Activated CD8-positive, alpha-beta memory T cell treated with anti-CD3 and anti-CD28 coated beads, Interleukin-2, amount 10 ng/mL, durations not matched to agents 7 days and 5 days (primary cell): ENCODE measurements at places on chromosomes 3 and 15. TPM values are rescaled to one million over a fixed set of nuclear protein-coding genes. Genes with fewer than 3 reads are reported as not detected.

DNA sequence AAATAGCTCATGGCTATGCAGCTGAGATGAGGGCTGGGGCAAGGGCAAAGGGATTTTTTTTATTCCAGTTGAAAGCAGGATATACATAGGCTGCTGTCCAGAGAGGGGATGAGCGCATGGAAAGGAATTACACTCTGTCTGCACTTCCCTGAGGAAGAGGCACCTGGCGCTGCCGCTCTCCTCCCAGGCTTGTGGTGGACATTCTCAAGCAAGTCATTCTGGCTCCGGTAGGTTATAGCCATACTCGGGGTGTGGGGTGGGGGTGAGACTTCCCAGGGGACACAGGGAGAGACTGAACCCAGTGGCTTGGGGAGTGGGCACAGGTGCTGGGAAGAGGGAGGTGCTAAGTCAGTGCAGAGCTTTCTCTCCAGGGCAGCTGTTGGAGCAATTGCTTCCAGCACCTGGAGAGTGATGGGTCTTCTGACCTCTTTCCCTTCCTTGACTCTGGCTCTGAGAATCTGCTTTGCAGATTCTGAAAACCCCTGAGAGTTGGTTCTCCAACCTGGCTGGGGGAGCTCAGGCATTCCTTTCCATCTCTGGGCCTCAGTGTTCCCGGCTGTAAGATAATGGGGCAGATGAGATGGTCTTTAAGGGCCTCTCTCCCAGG, 24.3 kb downstream of the CYP8B1 start:
- H3K4me1 ChIP-seq = peaks cover 16% of the 10 kb centered on the region
- H3K36me3 ChIP-seq = peaks cover 2% of the 10 kb centered on the region
- DNase-seq = peak; percentile 23
- H3K27me3 ChIP-seq = no peaks in the 10 kb centered on the region
- no peak overlapping the region for H3K27ac ChIP-seq

- peaks cover 11% of the 10 kb centered on the region for H3K27me3 ChIP-seq
- H3K4me1 ChIP-seq = no peaks in the 10 kb centered on the region
- no peak overlapping the region for H3K4me3 ChIP-seq
Measured at GRCh38 chr3:30970183-30970582, 75.7 kb upstream of the GADL1 start.

- no peaks in the 10 kb centered on the region for H3K36me3 ChIP-seq
- H3K4me1 ChIP-seq = peaks cover 35% of the 10 kb centered on the region
- peak overlapping the region; percentile 20 for H3K4me3 ChIP-seq
- peaks cover 33% of the 10 kb centered on the region for H3K27me3 ChIP-seq
- DNase-seq = no peak
Measured at GRCh38 chr15:74955017-74955416, 1.6 kb downstream of the RPP25 start.

DNA sequence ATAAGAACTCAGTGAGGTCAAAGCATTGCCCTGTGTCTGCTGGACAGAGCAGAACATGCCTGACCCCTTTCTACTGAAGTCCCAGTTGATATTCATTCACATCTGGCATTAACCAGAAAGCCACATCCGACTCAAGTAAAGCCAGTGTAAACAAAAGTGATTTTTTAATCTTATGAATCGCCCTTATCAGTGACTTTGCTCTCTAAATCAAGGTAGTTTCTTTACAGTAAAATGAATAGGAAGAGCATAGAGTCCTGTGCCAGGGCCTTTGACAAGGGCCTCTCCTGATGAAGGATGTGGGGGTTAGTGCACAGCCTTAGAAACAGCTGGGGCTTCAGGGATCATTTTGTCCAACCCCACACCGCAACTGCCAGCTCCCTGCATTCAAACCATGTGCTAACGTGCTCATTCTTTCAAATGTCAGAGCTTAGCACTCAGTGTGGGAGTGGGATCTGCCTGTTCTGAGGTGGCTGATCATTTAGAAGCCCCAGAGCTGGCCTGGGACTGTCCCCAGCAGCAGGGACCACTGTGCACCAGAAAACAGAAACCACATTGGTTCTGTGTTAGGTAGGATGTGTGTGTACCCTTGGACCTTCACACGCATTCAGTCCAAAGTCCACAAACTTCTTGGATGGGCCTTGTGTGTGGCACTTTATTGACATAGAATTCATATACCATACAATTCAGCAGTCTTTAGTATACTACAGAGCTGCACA, 55.3 kb downstream of the CCR4 start:
- peaks cover 45% of the 10 kb centered on the region for H3K36me3 ChIP-seq
- no peak overlapping the region for H3K4me3 ChIP-seq
- no peaks in the 10 kb centered on the region for H3K27me3 ChIP-seq
- peak overlapping the region; percentile 17 for H3K27ac ChIP-seq
- peak; percentile 41 for DNase-seq
- peaks cover 41% of the 10 kb centered on the region for H3K4me1 ChIP-seq

GRCh38 chr3:35617370-35617769, 22.0 kb upstream of the ARPP21 start:
- no peak overlapping the region for H3K4me3 ChIP-seq
- no peak for DNase-seq
- H3K36me3 ChIP-seq = no peaks in the 10 kb centered on the region
- no peaks in the 10 kb centered on the region for H3K27me3 ChIP-seq
- no peaks in the 10 kb centered on the region for H3K4me1 ChIP-seq
- no peak overlapping the region for H3K27ac ChIP-seq

DNA sequence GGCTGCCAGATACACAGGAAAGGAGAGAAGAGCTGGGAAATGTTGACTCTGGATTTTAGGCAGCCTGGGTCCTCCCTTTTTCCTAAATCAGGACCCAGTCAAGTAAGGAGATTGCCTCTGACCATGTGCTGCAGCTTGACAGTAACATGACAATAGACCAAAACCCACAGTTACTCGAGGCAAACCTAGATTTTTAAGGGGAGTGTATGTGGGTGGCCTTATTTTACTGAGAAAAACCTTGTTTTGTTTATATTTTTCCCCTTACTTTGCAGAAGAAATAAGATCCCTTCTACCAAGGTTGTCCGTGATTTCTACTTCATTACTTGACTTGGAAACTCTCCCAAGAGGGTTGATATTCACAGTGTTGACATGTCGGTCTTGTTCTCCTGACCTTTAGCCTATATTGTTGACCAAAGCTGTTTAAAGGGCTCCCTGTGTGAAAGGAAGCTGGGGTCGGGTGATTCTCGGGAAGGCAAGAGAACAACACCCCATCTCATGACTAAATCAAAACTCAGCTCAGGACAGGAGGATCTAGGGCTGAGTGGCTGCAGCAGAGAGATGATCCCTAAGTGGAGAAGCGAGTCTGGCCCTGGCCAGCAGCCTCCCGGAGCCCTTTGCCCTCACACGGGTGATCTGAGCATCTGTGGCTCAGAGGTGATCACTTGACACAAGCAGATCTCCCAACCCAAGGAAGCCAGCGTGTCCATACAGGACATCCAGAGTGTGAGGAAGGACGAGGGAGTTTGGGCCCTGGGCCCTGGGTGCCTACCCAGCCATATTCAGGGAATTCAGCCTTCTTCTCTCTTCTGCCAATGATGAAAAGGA, 31.0 kb upstream of the SLCO2A1 start:
- no peaks in the 10 kb centered on the region for H3K36me3 ChIP-seq
- H3K27ac ChIP-seq = no peak overlapping the region
- H3K27me3 ChIP-seq = peaks cover 13% of the 10 kb centered on the region
- H3K4me3 ChIP-seq = no peak overlapping the region

- H3K4me3 ChIP-seq = peak overlapping the region; percentile 97
- H3K36me3 ChIP-seq = peaks cover 48% of the 10 kb centered on the region
- no peak for DNase-seq
- H3K27me3 ChIP-seq = no peaks in the 10 kb centered on the region
Measured at GRCh38 chr15:76998663-76999285, 3.8 kb downstream of the PSTPIP1 start.

DNA sequence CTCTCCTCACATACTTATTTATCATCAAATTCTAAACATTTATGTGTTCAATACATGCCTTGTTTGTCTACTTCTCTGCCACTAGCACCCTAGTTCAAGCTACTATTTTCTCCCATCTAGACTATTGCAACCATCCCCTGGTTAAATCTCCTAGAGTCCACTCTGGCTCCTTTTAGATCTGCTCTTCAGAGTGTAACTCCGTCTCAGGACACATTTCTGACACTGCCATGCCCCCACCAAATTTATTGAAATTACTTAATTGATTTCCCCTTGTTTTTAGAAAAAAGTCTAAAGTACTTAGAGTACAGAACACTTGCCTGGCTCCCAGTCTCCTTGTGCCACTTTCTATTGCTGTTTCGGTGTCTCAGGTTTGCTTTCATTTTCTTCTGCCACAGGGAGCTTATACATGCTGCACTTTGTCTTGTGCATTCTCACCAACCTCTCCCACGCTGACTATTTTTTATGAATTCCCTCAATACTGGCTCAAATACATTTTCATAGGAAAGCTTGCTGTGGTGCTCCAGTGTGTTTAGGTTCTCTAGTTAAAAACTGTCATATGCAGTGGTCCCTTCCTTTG, 792.3 kb downstream of the DIPK2A start:
- H3K4me3 ChIP-seq = no peak overlapping the region
- no peaks in the 10 kb centered on the region for H3K27me3 ChIP-seq
- no peak for DNase-seq
- no peaks in the 10 kb centered on the region for H3K4me1 ChIP-seq
- no peaks in the 10 kb centered on the region for H3K36me3 ChIP-seq

GRCh38 chr3:144466540-144466939, 494.9 kb downstream of the DIPK2A start:
- no peak overlapping the region for H3K4me3 ChIP-seq
- no peaks in the 10 kb centered on the region for H3K27me3 ChIP-seq
- no peaks in the 10 kb centered on the region for H3K4me1 ChIP-seq
- no peak for DNase-seq

DNA sequence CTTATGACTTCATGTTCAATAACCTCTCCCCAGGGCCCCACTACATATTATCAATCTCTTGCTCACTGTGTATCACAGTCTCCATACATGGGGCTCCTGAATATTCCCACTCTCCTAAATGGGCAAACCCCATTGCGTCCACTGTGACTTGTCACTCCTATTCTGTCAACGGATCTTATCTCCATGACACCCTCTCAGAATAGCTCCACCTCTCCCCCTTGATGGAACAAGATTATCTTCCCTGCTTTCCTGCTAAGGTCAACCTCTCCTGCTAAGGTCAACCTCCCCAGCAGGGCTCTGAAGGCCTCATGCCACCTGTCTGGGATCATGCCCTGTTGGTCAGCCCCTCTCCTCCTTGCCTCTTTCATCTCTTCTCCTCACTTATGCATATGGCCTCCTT, 1.8 kb downstream of the CLDN18 start:
- no peaks in the 10 kb centered on the region for H3K36me3 ChIP-seq
- no peak for DNase-seq
- H3K4me3 ChIP-seq = no peak overlapping the region
- H3K4me1 ChIP-seq = no peaks in the 10 kb centered on the region
- no peak overlapping the region for H3K27ac ChIP-seq

- peaks cover 37% of the 10 kb centered on the region for H3K36me3 ChIP-seq
- H3K27ac ChIP-seq = no peak overlapping the region
- H3K4me3 ChIP-seq = no peak overlapping the region
Measured at GRCh38 chr15:40301467-40302179, 6.1 kb downstream of the PLCB2 start.

DNA sequence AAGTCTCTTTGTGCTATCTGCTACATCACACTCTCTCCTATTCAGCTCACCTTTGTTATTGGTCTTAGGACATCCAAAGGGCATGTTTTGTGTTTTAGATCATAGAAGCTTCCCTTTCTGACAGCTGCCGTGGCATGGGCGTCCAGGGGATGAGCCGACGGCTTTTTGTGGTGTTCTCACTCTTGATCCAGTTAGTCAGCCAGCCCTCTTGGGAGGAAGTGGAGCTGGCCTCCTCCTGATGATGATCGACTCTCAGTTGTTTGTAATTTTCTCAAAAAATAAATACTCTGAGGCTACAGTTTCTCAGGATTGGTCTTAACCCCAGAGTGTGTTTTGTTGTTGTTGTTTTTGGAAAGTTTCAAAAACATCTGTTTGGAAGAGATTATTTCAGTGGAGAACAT, 34.4 kb downstream of the BOC start:
- DNase-seq = no peak
- peaks cover 36% of the 10 kb centered on the region for H3K27me3 ChIP-seq
- H3K36me3 ChIP-seq = no peaks in the 10 kb centered on the region
- H3K4me3 ChIP-seq = no peak overlapping the region
- H3K4me1 ChIP-seq = peaks cover 8% of the 10 kb centered on the region

- no peak for DNase-seq
- H3K4me1 ChIP-seq = no peaks in the 10 kb centered on the region
- H3K4me3 ChIP-seq = no peak overlapping the region
- H3K27me3 ChIP-seq = peaks cover 41% of the 10 kb centered on the region
- H3K36me3 ChIP-seq = no peaks in the 10 kb centered on the region
Measured at GRCh38 chr3:14839236-14839635, 20.5 kb downstream of the FGD5 start.

The TRIM59 gene
- total RNA-seq = 48.0 TPM

The AMT gene
- 3.2 TPM for total RNA-seq

The DUOXA2 gene
- total RNA-seq = not detected

The GPR156 gene
- not detected for total RNA-seq

The MORC1 gene
- total RNA-seq = not detected
